ENCODE measurements at places on chromosomes 13 and 19. TPM values are rescaled to one million over a fixed set of nuclear protein-coding genes. Genes with fewer than 3 reads are reported as not detected.

Gene CBY2
- polyA plus RNA-seq, result not detected

Gene ELF1
- 56.0 TPM for polyA plus RNA-seq

Gene KIR2DL4
- not detected for polyA plus RNA-seq

Gene KL
- polyA plus RNA-seq, result 6.2 TPM

Gene ZNF841
- polyA plus RNA-seq, result 38.3 TPM

Gene ZNF331
- polyA plus RNA-seq, result 16.3 TPM

Gene KLF2
- 15.3 TPM for polyA plus RNA-seq

Gene NLRP11
- not detected for polyA plus RNA-seq

Gene MCEMP1
- 0.25 TPM for polyA plus RNA-seq

Gene PLPPR3
- polyA plus RNA-seq, result 9.9 TPM

Gene BBC3
- polyA plus RNA-seq, result 2.3 TPM

Gene THAP8
- polyA plus RNA-seq, result 4.5 TPM

Gene ZBTB32
- 0.57 TPM for polyA plus RNA-seq

Gene TEX30
- 18.8 TPM for polyA plus RNA-seq

Gene LRFN3
- polyA plus RNA-seq, result 7.5 TPM

GRCh38 chr13:112725346-112726015 lies 35.6 kb downstream of the ATP11A start:
- no peak for DNase-seq

- no peak for DNase-seq
Measured at GRCh38 chr13:93915269-93915809, 564.1 kb downstream of the DCT start.

- DNase-seq, result no peak
Measured at GRCh38 chr19:34669305-34669704, 7.7 kb downstream of the SCGB2B2 start.

- no peak for DNase-seq
Measured at GRCh38 chr13:31072041-31072440, 89.7 kb downstream of the HSPH1 start.

DNA sequence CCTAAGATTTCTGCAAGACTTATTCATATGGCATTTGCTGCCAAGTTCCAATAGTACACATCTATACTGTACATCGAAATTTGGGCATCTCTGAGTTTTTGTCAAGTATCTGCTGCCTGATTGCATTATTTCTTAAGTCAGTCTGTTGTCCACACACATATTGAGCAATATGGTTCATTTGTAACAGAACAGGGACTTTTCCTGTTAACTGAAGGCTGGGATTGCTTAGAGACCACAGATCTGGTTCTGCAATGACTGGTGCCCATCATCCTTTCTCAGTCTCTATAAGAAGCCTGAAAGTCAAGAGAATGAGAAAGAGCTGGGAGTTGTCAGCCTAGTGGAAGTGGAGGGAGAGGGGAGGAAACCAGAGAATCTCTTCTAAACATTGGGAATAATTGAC lies 22.5 kb upstream of the MYCBP2 start:
- DNase-seq, result no peak

- DNase-seq, result no peak
Measured at GRCh38 chr13:112933649-112934048, 35.4 kb upstream of the MCF2L start.

- DNase-seq, result no peak
Measured at GRCh38 chr19:38900202-38900629, 447 bp downstream of the NFKBIB start.

GRCh38 chr19:11299946-11300810 lies 4.2 kb downstream of the TSPAN16 start:
- no peak for DNase-seq

DNA sequence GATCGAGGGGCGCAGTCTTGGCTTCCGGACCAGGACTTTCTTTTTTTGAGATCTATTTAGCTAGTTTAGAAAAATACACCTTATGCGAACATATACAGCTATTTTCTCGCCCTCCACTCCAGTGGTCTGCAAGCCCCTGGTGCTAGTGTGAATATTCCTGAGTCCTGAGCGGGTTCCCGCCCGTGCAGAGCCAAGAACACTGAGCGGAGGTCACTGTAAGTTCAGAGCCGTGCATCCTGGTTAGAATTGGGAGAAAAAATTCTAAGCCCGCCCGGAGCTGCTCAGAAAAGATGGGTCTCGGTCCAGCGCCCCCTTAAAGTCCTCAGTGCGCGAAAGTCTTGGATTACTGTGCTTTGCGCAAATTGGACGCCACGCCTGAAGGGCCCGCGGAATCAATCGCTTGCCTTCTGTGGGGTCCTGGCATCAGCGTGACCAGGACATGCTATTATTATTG lies 117.7 kb downstream of the KCNRG start:
- DNase-seq, result no peak

DNA sequence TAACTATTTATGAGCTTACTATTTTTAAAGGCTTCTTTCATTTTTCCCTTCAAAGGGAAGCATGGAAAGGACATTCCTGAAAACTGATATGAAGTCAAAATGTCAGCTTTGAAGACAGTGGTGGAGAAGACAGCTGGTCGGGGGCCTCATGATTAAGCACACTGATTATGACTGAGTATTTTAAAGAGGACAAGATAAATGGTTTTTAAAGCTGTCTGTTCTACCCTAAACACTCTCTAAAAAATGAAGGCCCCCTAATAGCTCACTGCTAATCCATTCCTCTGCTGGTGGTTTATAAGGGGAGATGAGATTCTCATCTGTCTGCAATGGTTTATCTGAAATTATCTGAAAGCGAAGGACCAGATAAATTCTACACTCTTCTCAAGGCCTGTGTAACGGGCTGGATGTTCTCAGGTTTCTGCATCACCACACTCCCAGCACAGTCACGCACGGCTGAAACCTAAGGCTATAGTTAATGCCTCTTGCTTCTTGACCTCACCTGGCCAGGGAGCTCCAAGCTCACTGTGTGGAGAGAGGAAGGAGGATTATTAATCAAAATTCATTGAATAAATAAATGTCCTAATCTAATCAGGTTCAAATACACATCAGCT lies 86.9 kb upstream of the DOCK9 start:
- DNase-seq, result no peak

DNA sequence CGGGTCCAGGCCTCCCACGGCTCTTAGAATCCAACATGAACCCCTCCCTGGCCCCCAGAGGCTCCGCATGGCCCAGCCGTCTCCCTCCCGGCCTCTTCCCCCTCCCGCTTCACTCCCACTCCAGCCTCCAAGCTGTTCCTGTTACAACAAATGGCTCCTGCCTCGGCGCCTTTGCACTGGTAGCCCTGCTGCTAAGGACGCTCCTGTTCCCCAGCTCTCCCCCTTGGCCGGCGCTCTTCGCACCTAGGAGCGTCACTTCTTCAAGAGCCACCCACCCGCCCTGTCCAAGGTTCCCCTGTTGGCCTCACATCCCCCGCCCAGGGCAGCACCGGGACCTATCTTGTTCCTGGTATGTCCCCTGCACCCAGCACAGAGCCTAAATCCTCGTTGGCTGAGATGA lies 9.4 kb downstream of the CCDC124 start:
- no peak for DNase-seq

- DNase-seq, result no peak
Measured at GRCh38 chr19:31519908-31520307, 170.7 kb upstream of the TSHZ3 start.

- no peak for DNase-seq
Measured at GRCh38 chr19:46958532-46958931, 61.1 kb upstream of the NPAS1 start.

DNA sequence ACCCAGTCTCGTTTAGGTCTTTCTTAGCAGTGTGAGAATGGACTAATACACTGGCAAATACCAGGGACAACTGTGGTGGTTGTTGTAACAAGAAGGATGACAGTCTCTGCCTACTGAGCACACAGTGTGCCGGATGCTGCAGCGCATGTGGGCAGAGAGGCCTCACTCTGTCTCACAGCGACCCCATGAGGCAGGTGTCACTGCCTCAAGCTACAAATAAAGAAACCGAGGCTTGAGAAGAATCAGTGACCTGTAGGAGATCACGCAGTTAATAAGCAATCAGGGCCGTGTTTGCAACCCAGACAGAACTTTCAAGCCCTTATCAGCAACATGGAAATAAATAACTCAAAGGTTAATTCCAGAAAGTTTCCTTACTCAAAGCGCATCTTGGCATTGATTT lies 40.5 kb upstream of the GAS6 start:
- no peak for DNase-seq

- DNase-seq, result no peak
Measured at GRCh38 chr13:45232591-45232990, 31.7 kb upstream of the KCTD4 start.

- DNase-seq, result no peak
Measured at GRCh38 chr19:39592381-39592780, 9.9 kb upstream of the LGALS13 start.

DNA sequence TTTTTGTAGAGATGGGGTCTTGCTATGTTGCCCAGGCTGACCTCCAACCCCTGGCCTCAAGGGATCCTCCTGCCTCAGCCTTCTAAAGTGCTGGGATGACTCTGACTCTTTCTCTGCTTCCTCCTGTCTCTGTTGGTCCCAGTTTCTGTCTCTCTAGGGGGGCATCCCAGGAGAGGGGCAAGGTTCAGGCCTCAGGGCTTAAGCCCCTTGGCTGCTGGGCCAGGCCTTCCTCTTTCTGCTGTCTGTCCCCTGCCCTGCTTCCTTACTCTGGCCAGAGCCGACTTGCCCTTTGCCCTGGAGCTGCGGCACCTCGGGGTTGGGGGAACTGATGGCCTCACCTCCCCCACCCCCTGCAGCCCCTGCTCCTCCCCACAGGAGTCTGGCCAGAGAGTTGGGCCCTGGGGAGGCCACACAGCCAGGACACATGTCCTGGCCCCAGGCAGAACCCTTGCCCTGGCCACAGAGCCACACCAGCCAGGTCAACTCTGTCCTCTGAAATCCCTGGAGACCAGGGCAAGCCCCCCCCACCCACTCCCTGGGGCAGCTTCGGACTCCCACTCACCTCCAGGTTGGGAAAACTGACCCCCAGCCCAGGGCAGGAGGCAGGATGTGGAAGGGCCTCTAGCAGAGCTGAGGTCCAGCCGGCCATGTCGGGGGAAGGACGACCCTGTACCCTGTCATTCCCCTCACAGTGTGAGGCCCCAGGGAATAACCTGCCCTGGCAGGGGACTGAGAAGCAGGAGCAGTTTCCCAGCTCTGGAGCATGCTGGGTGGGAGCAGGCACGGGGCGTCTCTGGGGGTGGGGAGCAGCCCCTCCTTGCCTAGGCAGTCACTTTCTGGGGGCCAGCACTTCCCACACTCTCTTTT lies 23.7 kb downstream of the CEBPA start:
- no peak for DNase-seq

All from right lung (tissue), 10 donors.